Foreskin fibroblast (primary cell): ENCODE measurements at places on chromosomes 5 and 9.

GRCh38 chr5:150320044-150320613 lies 17.4 kb upstream of the ARSI start:
- peak; percentile 84 for DNase-seq

DNA sequence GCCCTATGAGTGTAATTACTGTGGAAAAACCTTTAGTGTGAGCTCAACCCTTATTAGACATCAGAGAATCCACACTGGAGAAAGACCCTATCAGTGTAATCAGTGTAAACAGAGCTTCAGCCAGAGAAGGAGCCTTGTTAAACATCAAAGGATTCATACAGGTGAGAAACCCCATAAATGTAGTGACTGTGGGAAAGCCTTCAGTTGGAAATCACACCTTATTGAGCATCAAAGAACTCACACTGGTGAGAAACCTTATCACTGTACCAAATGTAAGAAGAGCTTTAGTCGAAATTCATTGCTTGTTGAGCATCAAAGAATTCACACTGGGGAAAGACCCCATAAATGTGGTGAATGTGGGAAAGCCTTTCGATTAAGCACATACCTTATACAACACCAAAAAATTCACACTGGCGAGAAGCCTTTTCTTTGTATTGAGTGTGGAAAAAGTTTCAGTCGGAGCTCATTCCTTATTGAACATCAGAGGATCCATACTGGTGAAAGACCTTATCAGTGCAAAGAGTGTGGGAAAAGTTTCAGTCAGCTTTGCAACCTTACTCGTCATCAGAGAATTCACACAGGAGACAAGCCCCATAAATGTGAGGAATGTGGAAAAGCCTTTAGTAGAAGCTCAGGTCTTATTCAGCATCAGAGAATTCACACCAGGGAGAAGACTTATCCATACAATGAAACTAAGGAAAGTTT lies 9.9 kb downstream of the ZNF189 start:
- no peak for DNase-seq

DNA sequence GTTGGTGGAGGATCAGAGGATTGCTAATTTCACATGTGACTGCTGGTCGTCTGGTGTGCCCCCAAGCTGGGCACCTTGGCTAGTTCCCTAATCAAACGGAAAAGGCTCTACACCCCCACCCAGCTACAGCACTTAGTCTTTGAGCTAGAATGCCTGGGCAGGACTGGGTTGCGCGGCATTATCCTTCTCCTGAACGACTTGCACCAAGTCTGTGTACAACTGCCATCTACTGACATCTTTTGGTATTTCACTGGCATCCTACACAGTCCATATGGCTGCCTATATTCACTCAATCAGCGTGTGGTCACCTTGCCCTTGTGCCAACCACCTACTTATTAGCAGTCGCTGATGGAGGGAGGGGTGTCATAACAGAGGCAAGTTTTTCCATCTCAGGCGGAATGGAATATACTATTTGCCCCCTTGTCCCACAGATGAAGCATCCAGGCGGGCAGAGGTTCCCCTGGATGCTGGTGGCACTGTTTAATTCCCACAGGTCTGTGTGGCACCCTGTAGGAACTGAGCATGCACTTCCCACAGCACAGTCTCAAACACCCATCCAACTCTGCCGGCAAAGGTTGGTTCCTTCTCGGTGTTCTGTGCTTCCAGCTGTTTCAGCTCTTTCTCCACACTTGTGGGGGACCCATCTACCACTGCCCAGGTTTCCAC lies 150.1 kb downstream of the OSTF1 start:
- peak; percentile 16 for DNase-seq

GRCh38 chr5:103808464-103809106 lies 246.0 kb upstream of the NUDT12 start:
- peak; percentile 20 for DNase-seq

GRCh38 chr9:97984188-97985057 lies 1.3 kb downstream of the ANP32B start:
- peak; percentile 94 for DNase-seq

- DNase-seq = peak; percentile 88
Observed at GRCh38 chr5:128538250-128539037, 399 bp upstream of the FBN2 start.

- no peak for DNase-seq
Observed at GRCh38 chr5:60483050-60483449, 216.9 kb downstream of the DEPDC1B start.

GRCh38 chr5:138752341-138752950 lies 779 bp upstream of the CTNNA1 start:
- peak; percentile 70 for DNase-seq
